ENCODE measurements at places on chromosomes 3 and 15.

DNA sequence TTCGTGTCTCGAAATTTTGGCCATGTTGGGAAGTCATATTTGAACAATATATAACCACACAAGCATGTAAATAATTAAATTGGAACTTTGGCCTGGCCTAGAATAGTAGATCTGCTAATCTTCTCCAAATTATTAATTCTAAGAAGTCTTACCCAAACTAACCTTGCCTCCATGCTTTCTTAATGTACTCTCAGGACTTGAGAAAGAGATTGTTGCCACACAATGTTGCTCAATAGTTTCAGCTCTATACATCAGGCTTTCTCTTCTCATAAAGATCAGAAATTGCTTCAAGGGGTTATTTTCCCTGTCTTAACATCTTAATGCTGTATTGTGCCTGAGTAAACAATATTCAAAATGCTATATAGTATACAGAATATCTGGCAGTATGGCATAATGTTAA is 202.7 kb upstream of the LRIG1 start:
- no peak for DNase-seq

GRCh38 chr3:21138085-21138484 is 612.9 kb downstream of the ZNF385D start:
- DNase-seq, result no peak

DNA sequence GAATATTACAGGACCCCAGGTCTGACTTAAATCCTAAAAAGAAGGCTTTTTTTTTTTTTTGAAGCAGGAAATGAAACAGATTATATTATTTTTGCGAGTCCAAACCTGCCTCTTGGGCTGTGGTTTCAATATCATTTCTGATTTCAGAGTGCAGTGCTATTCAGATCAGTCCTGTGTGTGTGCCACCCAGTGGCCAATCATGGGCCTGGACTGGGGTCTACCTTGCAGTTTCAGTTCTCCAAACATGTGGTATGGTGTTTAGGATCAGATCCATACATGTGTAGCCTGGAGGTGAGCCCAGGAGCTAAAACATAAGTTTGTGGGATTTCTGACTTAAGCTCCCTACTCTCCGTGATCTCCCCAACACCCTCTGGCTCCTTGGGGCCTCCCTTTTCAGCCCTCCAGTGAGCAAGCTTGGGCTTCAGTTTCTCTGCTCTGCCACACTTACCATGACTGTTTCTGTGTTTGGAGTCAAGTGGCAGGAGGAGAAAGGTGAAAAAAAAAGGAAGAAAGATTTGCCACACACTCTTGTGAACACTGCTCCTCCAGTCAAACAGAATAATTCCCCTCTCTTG is 12.1 kb upstream of the THSD4 start:
- no peak for DNase-seq

DNA sequence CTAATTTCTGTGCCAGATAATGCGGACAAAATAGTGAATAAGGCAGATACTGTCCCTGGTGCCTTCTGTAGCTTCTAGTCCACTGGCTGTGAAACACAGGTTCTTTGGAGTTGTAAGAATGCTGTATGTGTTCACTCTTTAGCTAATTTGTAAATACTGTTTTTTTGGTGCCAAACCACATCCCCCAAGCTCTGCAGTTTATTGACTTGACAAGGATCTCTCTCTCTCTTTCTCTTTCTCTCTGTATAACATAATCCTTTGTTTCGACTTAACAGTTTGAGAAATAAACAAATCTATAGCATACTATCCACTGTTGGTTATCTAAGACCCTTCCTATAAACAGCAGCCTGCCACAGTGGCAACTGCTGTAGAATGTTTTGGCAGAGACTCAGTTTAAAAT is 7.6 kb downstream of the SMAD3 start:
- no peak for DNase-seq

GRCh38 chr15:72971766-72972165 is 80.5 kb upstream of the NEO1 start:
- no peak for DNase-seq
